Right renal cortex interstitium (tissue), 3 donors: ENCODE measurements at places on chromosomes 2 and 18.
A peak's percentile ranks its signal among the peaks of the same experiment; 100 is the strongest.

GRCh38 chr18:25985707-25986394, 104.6 kb downstream of the SS18 start:
- no peak for DNase-seq

GRCh38 chr2:181438261-181438660, 18.9 kb upstream of the ITGA4 start:
- no peak for DNase-seq

DNA sequence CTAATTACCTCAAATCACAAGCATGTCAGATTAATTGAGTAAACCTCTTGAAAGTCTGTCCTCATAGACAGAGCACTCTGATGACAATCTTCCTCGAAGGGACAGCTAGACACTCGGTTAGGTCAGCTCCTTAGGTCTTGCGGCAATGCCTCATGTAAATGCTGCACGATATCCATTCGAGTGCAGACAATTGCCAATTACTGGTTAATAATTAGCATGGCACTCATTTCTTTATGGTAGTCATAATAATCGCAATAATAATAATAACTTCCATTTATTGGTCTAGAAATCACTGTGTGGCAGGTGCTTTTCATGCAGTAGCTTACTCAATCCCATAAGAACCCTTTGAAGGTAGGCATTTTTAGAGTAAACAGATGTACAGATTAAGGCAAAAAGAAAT, 44.7 kb upstream of the DSC1 start:
- no peak for DNase-seq

DNA sequence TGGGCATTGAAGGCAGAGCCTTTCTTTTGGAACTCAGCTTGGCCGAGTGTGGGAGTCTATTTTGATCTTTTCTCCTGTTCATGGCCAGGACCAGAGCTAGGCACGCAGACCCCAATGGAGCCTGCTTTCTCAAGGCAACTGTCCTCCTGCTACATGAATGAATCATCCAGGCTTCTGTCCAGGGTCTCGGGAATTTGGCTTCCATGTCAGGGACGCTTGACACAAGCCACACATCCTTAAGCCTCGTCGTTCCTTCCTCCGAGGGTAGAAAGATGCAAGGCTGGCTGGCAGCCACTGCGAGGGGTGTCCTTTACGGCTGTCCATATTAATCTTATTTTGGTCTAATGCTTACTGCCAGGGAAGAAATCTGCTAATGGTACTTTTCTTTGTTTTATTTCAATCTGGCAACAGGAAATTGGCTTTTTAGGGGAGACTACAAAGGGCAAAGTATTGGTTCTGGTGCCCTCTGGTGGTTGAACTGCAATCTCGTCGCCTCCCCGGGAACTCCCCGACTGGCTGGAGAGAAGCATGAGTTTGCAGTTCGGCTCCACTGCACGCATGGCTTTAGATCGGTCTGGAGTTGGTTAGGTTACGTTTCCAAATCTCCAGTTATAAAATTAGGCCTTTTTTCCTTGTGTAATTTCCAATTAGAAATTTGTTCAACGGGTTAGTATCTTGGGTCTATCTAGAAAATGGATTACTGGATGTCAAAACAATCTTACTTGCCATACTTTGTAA, 135.2 kb downstream of the ALPK2 start:
- peak; percentile 76 for DNase-seq

GRCh38 chr2:15667809-15668556, 76.3 kb downstream of the DDX1 start:
- no peak for DNase-seq

DNA sequence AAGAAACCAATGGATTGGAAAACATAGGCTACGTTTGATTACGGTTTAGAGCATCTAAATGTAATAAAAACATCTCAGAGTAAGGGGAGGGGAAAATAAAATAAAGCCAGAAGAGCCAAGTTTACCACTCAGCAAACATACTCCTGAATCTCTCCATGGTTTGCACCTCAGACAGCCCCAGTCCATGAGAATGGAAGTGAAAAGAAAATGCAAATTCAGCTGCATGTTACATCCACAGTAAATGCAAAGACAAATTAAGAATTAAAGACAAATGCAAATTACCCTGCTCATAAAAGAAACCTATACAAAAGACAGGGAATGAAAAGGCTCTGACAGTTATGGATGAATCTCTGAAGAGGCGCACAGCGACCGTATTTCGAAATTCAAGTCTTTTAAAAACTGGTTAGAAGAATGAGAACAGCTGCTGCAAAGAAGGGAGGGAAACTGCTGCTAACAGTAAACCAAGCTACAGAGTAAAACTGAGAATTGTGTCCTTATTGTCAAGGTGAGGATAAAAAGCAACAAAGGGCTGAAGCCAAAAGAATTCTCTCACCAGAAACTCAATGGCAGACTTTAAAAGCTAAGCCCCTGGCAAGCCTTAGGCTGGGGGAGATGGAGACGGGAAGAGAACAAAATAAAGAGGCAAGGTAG, 197.9 kb upstream of the ACVR2A start:
- no peak for DNase-seq

GRCh38 chr2:238667008-238667407, 180.9 kb upstream of the TWIST2 start:
- DNase-seq = no peak

DNA sequence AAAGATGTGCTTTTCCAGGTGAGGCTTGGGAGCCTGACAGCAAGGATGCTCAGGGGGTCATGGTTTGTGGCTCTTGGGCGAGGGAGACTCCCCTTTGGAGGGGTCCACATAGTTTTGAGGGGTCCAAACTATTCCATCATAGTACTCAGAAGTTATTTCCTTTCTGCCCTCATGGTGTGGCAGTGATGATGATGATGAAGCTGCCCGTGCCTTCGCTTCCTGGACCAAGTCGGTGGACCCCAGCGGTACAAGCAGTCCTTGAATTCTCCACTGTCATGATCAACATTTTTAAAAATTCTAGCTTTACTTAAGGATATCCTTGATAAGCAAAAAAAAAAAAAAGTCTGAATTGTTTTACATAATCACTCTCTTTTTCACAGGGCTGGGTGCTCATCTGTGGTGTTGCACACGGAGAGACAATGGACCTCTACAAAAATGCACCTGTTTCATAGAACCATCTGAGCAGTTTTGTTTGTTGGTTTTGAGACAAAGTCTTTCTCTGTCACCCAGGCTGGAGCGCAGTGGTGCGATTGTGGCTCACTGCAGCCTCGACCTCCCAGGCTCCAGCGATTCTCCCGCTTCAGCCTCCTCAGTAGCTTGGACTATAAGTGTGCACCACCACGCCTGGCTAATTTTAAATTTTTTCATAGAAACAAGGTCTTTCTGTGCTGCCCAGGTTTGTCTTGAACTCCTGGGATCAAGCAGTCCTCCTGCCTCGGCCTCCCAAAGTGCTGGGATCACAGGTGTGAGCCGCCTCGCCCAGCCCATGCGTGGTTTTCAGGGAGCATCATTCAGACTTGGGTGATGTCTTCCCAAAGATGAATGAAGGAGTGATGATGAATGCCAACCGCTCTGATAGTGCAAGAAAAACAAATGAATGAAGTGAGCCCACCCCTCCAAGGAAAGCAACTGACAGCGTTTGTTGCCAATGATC, 271.4 kb upstream of the HDAC4 start:
- DNase-seq = no peak

- no peak for DNase-seq
Observed at GRCh38 chr18:34760444-34760843, 50.3 kb downstream of the DTNA start.

- DNase-seq = no peak
Observed at GRCh38 chr2:44928483-44929158, 12.9 kb upstream of the SIX3 start.

- no peak for DNase-seq
Observed at GRCh38 chr2:207422380-207422779, 107.4 kb upstream of the CREB1 start.

- DNase-seq = no peak
Observed at GRCh38 chr2:135870571-135870970, 5.7 kb downstream of the MCM6 start.

GRCh38 chr2:146270618-146271017, 1574.2 kb upstream of the ACVR2A start:
- DNase-seq = no peak

GRCh38 chr2:191312662-191313061, 67.5 kb downstream of the MYO1B start:
- DNase-seq = no peak

DNA sequence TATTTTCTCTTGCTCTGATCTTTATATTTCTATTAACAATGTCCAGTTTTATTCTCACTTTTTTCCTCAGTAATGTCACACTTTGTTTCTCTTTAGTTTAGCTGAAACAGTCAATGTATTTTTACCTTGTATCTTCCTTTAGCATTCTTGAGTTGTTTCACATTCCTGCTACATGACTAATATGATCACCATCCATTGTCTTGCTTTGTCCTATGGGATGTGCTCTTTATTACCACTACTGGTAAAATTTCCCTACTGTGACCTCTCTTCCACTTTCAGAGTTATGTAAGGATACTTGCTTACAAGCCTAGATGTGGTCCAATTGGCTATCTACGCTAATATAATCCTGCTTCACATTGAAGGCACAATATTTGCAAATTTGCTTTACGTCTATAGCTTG, 457.9 kb downstream of the PIK3C3 start:
- no peak for DNase-seq

DNA sequence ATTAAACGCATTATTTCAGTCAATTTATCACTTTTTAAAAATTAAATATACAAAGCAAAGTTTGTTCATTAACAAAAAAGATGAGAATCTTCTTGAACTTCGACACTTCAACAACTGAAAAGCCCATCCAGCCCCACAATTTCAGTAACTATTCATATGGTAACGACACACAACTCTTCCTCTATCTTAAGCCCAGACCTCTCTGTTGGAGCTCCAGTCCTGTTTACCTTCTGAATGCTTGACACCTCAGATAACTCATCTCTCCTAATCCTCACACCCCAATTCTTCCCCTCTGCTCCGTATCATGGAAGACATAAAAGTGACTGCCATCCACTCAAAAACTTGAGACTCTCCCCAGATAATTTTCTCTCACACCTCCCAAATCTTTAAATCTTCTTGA, 12.6 kb downstream of the USP37 start:
- no peak for DNase-seq

DNA sequence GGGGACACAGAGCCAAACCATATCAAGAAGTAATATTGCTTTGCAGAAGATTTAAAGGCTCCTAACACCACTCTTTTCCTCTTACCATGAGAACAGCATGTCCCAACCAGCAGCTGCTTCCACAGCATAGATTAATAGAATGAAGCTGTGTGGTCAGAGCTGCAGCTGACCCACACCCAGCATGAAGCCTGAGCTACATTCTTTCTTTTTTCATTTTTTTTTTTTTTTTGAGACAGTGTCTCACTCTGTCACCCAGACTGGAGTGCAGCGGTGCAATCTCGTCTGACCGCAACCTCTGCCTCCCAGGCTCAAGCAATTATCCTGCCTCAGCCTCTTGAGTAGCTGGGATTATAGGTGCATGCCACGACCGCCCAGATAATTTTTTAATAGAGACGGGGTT, 289.8 kb downstream of the RAD51AP2 start:
- DNase-seq = no peak

GRCh38 chr18:78721981-78722380, 257.6 kb upstream of the SALL3 start:
- no peak for DNase-seq

DNA sequence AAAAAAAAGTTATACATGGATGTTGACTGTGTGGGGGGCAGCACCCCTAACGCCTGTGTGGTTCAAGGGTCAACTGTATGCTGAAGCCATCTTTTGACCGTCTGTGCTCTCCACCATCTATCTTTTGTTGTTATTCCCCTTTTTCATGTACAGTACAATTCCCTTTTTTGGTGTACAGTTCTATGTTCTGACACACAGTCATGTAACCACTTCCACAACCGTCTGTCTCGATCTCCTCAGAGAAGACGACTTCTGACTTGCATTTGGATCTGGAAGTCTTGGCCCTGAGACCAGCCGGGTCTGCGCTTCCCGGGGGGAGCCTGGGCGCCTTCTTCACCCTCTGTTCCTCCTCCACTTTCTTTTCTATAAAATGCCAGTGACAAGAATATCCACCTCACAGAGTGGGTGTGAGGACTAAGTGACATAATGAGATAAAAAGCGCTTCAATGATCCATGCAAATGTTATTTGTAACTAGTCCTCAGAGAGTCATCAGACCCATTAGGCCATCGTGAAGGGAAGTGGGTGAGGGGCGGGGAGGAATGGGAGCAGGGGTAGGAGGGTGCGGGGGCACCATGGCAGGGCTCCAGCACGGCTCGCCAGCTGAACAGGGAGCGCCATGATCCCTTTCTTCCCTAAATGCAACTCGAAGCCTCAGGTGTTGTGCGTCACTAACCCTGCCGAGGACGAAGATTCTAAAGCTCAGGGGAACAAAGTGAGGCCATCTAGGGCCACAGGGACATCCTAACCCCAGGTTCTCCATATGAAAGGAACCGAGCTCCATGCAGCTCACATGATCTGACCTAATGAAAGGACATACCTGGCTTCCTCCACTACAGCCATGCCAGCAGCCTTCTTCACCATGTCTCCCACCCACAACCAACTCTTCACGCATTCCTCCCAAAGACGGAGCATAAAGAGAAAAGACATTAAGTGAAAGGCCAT, 16.6 kb downstream of the ADCY3 start:
- no peak for DNase-seq

DNA sequence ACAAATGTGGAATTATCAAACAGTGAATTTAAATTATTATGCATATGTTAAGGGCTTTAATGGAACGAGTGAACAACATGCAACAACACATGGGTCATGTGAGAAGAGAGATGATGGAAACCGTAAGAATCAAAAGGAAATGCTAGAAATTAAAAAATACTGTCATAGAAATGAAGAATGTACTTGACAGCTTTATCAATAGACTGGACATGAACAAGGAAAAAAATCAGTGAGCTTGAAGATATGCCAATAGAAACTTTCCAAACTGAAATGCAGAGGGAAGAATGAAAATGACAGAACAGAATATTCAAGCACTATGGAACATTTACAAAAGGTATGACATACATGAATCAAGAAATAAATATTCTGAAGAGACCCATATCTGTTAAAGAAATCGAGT, 117.7 kb upstream of the KCNJ3 start:
- no peak for DNase-seq

- no peak for DNase-seq
Observed at GRCh38 chr18:74351354-74351753, 35.7 kb downstream of the C18orf63 start.

- DNase-seq = no peak
Observed at GRCh38 chr2:217986256-217986961, 16.4 kb downstream of the TNS1 start.
